H1 (cell line): ENCODE measurements at places on chromosomes 2 and 18. TPM values are rescaled to one million over a fixed set of nuclear protein-coding genes. Genes with fewer than 3 reads are reported as not detected.

- no peak overlapping the region for H3K27ac ChIP-seq
- H3K27me3 ChIP-seq = no peaks in the 10 kb centered on the region
- no peaks in the 10 kb centered on the region for H3K4me1 ChIP-seq
- H3K36me3 ChIP-seq = no peaks in the 10 kb centered on the region
Observed at GRCh38 chr2:220660277-220661145, 911.6 kb downstream of the EPHA4 start.

DNA sequence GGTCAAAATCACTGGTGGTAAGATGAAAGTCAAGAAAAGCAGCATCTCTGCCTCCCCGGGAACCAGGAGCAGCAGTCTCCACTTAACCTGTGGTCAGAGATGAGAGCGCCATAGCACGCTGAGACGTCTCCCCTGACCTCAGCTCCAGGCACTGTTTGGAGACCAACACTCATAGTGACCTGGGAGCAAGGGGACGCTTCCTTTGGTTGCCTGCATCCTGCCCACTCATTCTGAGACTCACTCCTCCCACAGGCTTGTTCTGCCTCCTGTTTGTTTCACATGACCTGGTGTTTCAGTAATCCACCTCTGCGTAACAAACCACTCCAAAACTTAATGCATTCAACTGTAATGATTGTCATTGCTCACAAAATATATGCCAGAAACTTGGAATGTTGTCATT lies 139.3 kb downstream of the ACOXL start:
- H3K4me3 ChIP-seq = no peak overlapping the region
- peaks cover 4% of the 10 kb centered on the region; the same call in 1 of the 2 replicates for H3K4me1 ChIP-seq
- no peak for DNase-seq
- no peaks in the 10 kb centered on the region for H3K27me3 ChIP-seq
- H3K36me3 ChIP-seq = no peaks in the 10 kb centered on the region
- H3K27ac ChIP-seq = no peak overlapping the region

DNA sequence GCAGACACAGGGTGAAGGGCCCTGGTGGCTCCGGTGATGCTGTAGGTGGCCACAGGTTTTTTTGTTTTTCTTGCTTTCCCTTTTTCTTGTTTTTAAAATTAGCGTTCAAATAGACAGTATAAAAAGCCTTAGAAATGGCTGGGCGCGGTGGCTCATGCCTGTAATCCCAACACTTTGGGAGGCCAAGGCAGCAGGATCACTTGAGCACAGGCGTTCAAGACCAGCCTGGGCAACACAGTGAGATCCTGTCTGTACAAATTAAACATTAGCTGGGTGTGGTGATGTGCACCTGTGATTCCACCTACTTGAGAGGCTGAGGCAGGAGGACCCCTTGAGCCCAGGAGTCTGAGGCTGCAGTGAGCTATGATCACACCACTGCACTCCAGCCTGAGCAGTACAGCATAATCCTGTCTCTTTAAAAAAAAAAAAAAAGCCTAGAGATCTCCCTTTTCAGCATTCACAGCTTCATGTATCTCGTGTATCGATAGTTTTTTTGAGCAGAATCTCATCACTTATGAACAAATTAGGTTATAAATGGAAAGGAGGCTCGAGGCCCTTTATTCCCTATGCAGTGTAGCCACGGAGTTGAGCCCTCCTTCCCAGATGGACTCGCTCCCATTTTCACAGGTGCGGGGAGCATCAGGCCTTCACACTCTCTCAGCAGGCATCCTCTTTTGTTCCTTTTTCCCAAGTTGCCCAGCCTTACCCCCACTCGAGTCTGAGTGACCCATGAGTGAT lies 50.8 kb downstream of the EMILIN2 start:
- peaks cover 2% of the 10 kb centered on the region for H3K4me1 ChIP-seq
- DNase-seq = no peak
- no peaks in the 10 kb centered on the region for H3K27me3 ChIP-seq
- H3K36me3 ChIP-seq = no peaks in the 10 kb centered on the region

DNA sequence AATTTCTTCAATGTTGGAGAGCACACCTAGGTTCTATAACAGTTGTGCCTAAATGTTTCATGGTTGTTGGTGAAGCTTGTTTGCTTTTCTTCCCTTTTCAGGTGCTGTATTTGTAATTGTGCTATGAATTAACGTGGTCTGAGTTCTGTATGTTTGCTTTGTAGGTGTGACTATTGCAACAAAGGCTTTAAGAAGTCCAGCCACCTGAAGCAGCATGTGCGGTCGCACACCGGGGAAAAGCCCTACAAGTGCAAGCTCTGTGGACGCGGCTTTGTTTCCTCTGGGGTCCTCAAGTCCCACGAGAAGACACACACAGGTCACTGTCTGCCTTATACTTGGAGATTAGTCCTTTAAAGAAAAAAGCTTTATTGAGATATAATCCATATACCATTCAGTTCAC lies 91.2 kb downstream of the ZNF236 start:
- no peak overlapping the region for H3K4me3 ChIP-seq
- DNase-seq = no peak
- no peaks in the 10 kb centered on the region for H3K4me1 ChIP-seq
- H3K27me3 ChIP-seq = no peaks in the 10 kb centered on the region

DNA sequence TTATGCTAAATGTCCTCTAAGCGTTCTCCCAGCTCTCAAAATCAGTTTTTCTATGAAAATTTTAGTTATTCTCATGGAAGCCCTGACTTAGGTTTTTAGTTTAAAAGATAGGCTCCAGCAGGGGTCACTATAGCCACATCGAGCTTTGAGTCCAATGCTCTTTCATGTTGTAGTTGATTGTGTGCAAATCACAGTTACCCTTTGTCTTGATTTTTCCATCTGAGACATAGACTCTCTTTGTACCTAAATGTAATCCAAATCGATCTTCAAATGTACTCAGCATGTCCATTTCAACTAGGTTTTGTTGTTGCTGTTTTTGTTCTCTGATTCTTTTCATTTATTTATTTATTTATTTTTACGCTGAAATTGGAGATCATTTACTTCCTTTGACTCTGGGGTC lies 26.4 kb upstream of the MSTN start:
- H3K27me3 ChIP-seq = no peaks in the 10 kb centered on the region
- no peaks in the 10 kb centered on the region for H3K4me1 ChIP-seq
- H3K36me3 ChIP-seq = no peaks in the 10 kb centered on the region
- no peak overlapping the region for H3K4me3 ChIP-seq
- H3K27ac ChIP-seq = no peak overlapping the region

DNA sequence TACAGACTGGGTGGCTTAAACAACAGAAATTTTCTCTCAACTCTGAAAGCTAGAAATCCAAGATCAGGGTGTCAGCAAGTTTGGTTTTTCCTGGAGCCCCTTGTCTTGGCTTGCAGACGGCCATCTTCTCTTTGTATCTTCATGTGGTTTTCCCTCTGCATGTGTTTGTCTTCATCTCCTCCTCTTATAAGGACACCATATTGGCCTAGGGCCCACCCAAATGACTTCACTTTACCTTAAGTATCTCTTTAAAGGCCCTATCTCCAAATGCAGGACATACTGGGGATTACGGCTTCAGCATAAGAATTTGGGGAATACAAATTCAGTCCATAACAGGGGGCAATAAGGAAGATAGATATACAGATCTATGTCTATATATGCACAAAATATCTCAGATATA lies 187.9 kb downstream of the MTCL1 start:
- H3K4me3 ChIP-seq = no peak overlapping the region
- no peaks in the 10 kb centered on the region for H3K27me3 ChIP-seq
- no peaks in the 10 kb centered on the region for H3K36me3 ChIP-seq
- H3K4me1 ChIP-seq = no peaks in the 10 kb centered on the region

DNA sequence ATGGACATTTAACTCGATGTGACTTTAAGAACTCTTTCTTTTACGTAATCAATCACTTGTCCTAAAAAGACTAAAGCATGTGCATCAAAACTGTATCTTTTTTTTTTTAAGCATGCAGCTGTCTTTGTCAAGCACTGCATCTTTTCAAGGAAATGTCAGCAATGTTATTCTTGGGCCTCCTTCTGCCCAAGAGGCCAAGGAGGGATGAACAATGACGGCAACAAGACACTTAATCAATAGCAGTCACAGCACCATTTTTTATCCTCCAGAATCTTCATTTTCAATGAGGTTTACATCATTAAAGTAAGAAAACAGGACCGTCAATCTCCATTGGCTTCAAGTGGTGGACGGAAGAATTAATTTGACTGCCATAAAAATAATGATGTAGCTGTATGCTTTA lies 253.8 kb downstream of the AFF3 start:
- no peak for DNase-seq
- H3K27ac ChIP-seq = no peak overlapping the region
- no peaks in the 10 kb centered on the region for H3K36me3 ChIP-seq
- H3K27me3 ChIP-seq = no peaks in the 10 kb centered on the region

- H3K36me3 ChIP-seq = no peaks in the 10 kb centered on the region
- no peaks in the 10 kb centered on the region; the same call in 1 of the 2 replicates for H3K4me1 ChIP-seq
- no peaks in the 10 kb centered on the region for H3K27me3 ChIP-seq
- DNase-seq = no peak
- H3K27ac ChIP-seq = no peak overlapping the region
Observed at GRCh38 chr2:177604271-177605065, 211.9 kb downstream of the AGPS start.

GRCh38 chr2:86301009-86301408 lies 36.4 kb downstream of the REEP1 start:
- H3K4me3 ChIP-seq = no peak overlapping the region
- no peak for DNase-seq
- no peak overlapping the region for H3K27ac ChIP-seq
- no peaks in the 10 kb centered on the region for H3K36me3 ChIP-seq
- H3K4me1 ChIP-seq = no peaks in the 10 kb centered on the region

- no peak overlapping the region for H3K27ac ChIP-seq
- H3K4me1 ChIP-seq = 0 out of 2 replicates have a peak, but pooled peaks cover 1% of the 10 kb centered on the region
- no peaks in the 10 kb centered on the region for H3K27me3 ChIP-seq
- H3K36me3 ChIP-seq = no peaks in the 10 kb centered on the region
- no peak overlapping the region for H3K4me3 ChIP-seq
Observed at GRCh38 chr2:113248997-113249770, 29.5 kb downstream of the PAX8 start.

DNA sequence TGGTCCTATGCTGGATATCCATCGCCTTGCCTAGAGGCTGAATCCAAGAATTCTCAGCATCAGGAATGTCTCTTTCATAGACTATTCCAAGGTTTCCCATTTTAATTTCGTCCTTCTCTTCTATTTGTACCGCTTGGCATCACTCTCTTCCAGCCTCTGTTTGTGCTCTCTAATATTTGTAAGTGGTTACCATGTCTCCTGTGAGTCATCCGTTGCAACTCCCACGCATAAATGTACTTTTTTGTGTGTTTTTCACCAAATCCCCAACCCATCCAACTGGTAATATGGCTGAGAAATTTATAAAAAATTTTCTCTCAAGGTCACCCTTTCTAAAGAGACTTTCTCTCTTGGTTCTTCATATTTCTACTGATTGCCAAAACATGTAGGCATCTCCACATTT lies 21.8 kb downstream of the COLEC12 start:
- H3K4me1 ChIP-seq = peaks cover 10% of the 10 kb centered on the region
- no peaks in the 10 kb centered on the region for H3K36me3 ChIP-seq
- DNase-seq = no peak
- no peak overlapping the region for H3K4me3 ChIP-seq

DNA sequence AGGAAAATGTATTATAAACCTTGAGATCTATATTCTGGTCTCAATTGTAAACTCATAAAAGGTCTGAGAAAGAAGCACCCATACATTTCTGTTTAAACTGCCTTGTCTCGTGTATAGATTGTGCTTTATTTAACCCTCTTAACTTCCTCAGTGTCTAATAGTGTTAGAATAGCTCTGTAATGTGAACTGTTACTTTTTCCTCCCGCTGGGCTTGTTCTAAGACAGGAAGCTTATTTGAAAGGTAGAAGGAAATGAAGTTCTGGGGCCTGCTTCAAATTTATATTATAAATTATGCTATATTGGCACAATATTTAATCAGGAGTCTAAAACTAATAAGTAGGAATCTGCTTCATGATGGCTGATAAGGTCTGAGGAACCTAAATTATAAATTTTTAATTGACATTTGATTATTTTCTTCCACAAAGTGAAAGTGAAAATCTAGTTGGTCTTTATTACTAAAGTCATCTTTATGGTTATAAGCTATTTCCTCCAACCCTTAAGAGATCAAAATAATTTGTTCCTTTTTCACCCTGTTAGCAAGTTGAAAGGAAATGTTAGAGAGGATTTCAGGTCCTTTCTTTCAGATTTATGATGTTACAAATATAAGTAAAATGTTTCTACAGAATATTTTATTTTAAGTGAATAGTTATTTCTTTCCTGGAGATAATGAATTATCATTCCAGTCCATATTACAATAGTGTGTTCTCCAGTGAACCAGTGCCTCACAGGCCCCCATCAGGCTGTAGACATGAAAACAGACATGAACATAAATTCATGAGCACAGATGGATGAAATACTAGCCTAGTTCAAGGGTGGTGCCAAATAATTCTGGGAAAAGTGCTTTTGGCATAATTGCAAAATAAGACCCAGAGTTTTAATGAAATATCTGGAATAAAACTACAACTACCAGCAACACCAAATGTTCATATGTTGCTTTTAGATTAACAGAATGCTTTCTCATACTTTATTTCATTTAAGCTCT lies 7.9 kb downstream of the MFSD6 start:
- DNase-seq = no peak
- no peaks in the 10 kb centered on the region for H3K36me3 ChIP-seq
- peaks cover 7% of the 10 kb centered on the region for H3K4me1 ChIP-seq
- no peak overlapping the region for H3K27ac ChIP-seq
- H3K4me3 ChIP-seq = no peak overlapping the region
- no peaks in the 10 kb centered on the region for H3K27me3 ChIP-seq

DNA sequence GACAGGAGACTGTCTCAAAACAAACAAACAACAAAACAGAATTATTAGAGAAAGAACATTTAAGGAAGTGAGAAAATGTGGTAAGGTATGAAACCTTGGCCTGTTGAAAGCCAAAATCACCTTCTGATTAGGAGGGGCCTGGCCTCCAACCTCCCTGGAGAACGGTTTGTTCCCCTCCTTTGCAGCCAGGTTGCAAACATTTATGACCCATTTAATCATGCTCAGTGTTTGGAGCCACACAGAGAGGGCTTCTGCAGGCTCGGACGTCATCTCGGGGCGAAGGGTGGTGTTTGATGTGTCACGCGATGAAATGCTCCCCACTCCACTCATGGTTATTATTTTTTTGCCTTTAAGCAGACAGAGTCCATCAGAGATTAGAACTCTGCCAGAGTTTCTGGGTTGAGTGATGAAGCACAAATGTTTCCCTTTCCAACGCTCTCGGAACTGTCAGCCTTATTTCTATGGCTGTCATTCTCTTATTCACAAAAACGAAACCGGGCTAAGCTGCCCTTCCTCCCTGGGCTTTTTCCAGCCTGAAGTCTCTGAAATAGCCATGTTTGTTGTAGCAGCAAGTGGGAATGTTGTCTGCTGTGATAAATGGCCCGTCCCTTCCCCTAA lies 33.6 kb upstream of the ROCK2 start:
- no peak for DNase-seq
- no peaks in the 10 kb centered on the region for H3K36me3 ChIP-seq
- peaks cover 4% of the 10 kb centered on the region for H3K4me1 ChIP-seq
- no peaks in the 10 kb centered on the region for H3K27me3 ChIP-seq
- H3K27ac ChIP-seq = no peak overlapping the region

The ST8SIA5 gene
- total RNA-seq = 6.3 and 7.0 TPM in 2 replicates

The WNT10A gene
- total RNA-seq = not detected in 2 replicates

The APLF gene
- total RNA-seq = 4.4 and 4.9 TPM in 2 replicates

The G6PC2 gene
- not detected in 2 replicates for total RNA-seq

The SPAG16 gene
- total RNA-seq = 14.7 and 14.9 TPM in 2 replicates

The GPR155 gene
- 1.1 and 2.1 TPM in 2 replicates for total RNA-seq

The MC4R gene
- total RNA-seq = not detected in 2 replicates

The UPP2 gene
- total RNA-seq = not detected in 2 replicates
